ENCODE measurements at places on chromosomes 5 and 9. TPM values are rescaled to one million over a fixed set of nuclear protein-coding genes. Genes with fewer than 3 reads are reported as not detected.

The AMBP gene
- not detected for total RNA-seq

The RGS7BP gene
- not detected for total RNA-seq

The QRFP gene
- not detected for total RNA-seq

The DMRT3 gene
- not detected for total RNA-seq

The PCDHB12 gene
- not detected for total RNA-seq

The CARTPT gene
- not detected for total RNA-seq

The TYRP1 gene
- not detected for total RNA-seq

The AGXT2 gene
- not detected for total RNA-seq

The SMU1 gene
- total RNA-seq: 31.6 TPM

GRCh38 chr9:90124961-90125360 lies 517.7 kb downstream of the DIRAS2 start:
- no peak overlapping the region for H3K27ac ChIP-seq
- H3K36me3 ChIP-seq: no peaks in the 10 kb centered on the region
- no peak for DNase-seq
- no peaks in the 10 kb centered on the region for H3K27me3 ChIP-seq
- no peaks in the 10 kb centered on the region for H3K4me1 ChIP-seq

DNA sequence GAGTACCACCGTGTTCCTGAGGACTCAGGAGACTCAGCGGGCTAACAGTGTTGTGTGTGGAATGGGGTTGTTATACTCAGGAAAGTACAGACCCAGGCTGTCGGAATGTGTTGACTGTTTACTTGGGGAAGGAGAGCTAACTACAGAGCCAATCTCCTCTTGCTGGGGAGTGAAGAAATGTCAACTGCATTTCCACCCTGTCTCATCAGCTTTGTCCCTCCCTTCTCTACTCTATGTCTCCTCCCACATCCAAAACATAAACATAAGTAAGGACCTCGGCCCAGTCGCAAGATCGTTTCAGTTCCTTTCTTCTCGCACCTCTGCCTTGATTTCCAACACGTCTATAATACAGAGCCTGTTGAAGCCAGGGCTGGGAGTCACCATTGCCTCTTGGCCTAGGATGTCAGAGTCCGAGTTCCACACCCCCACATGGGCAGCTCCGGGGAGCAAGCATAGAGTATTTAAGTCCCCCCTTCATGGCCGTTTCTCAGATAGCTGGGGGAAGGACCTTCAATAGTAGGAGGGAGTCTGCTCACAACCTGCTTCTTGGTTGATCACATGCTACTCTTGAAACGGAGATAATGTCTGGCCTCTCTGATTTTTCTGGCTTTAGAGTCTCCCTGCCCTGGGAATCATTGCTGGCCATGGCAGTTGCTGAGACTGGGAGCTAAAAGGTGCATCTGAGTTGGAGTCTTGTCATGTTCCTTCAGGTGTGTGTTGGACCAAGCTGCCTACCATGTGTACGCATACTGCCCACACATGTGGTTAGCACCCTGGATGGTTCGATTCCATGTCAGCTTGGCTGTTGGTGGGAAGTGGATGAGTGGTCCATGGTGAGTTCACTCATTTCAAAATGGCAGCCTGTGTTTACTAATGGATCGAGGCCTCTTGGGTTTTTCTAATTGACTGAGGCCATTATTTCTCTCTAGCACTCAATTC lies 147.3 kb downstream of the MTX3 start:
- no peaks in the 10 kb centered on the region for H3K27me3 ChIP-seq
- no peak overlapping the region for H3K4me3 ChIP-seq
- H3K27ac ChIP-seq: no peak overlapping the region
- no peak for DNase-seq
- H3K4me1 ChIP-seq: no peaks in the 10 kb centered on the region

GRCh38 chr9:113673726-113674125 lies 202.4 kb upstream of the ZNF618 start:
- H3K36me3 ChIP-seq: no peaks in the 10 kb centered on the region
- H3K27me3 ChIP-seq: no peaks in the 10 kb centered on the region
- H3K4me3 ChIP-seq: no peak overlapping the region
- no peak overlapping the region for H3K27ac ChIP-seq

DNA sequence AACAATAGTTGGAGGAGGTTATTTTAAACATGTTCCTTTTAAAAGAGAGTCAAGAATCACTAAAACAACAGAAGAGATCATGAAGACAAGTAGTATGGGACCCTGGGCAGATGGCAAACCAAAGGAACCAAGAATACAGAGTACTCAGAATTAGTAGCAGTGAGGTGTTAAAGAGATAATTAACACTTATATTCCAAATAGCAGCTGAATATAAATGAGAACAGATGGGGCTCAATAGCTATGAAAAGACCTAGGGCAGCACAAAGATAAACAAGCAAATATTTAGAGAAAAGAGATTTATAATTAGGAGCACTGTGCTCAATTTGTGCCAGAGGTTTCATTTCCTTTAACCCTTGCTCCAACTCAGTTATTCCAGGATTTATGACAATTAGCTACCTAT lies 159.1 kb downstream of the FAM114A2 start:
- no peak for DNase-seq
- H3K4me3 ChIP-seq: no peak overlapping the region
- H3K36me3 ChIP-seq: no peaks in the 10 kb centered on the region
- no peak overlapping the region for H3K27ac ChIP-seq

DNA sequence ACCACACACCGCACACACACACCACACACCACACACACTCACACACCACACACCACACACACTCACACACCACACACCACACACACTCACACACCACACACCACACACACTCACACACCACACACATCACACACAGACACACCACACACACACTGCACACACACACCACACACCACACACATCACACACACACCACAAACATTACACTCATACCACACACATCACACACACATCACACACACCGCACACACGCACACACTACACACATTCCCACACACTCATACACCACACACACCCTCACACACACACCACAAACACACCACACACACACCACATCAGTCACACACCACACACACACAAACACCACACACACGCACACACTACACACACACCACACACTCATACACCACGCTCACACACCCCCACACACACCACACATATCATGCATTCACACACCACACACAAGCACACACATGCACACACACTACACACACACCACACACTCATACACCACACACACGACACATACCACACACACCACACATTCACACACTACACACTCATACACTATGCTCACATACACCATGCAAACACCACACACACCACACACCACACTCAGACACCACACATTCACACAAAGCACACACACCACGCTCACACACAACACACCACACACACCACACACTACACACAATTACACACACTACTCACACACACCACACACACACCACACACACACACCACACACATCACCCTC lies 1.1 kb upstream of the UBE2QL1 start:
- H3K4me1 ChIP-seq: peaks cover 5% of the 10 kb centered on the region
- no peak for DNase-seq
- H3K27me3 ChIP-seq: peaks cover 24% of the 10 kb centered on the region
- no peak overlapping the region for H3K27ac ChIP-seq

DNA sequence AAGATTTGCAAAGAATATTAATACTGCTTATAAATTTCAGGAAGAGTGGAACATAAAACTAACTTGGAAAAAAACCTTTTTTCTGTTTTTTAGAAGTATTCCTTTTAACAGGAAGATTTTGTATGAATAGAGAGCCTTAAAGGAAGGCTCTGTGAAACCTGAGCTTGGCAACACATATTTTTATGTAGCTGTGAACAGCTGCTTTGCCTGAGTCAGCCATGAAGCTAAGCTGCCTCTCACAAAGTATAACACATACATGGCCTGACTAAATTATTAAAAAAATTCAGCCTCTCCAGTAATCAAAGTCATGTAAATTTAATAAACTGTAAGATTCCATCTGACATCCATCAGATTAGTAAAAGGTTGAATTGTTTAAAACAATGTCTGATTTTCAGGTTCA lies 547.5 kb downstream of the ELAVL2 start:
- H3K36me3 ChIP-seq: no peaks in the 10 kb centered on the region
- no peak for DNase-seq
- no peak overlapping the region for H3K4me3 ChIP-seq
- H3K4me1 ChIP-seq: no peaks in the 10 kb centered on the region
- H3K27ac ChIP-seq: no peak overlapping the region
- H3K27me3 ChIP-seq: no peaks in the 10 kb centered on the region

- H3K27ac ChIP-seq: no peak overlapping the region
- no peak for DNase-seq
- H3K4me1 ChIP-seq: no peaks in the 10 kb centered on the region
- no peaks in the 10 kb centered on the region for H3K27me3 ChIP-seq
- H3K4me3 ChIP-seq: no peak overlapping the region
- H3K36me3 ChIP-seq: no peaks in the 10 kb centered on the region
Observed at GRCh38 chr5:38023371-38023770, 183.5 kb upstream of the GDNF start.

DNA sequence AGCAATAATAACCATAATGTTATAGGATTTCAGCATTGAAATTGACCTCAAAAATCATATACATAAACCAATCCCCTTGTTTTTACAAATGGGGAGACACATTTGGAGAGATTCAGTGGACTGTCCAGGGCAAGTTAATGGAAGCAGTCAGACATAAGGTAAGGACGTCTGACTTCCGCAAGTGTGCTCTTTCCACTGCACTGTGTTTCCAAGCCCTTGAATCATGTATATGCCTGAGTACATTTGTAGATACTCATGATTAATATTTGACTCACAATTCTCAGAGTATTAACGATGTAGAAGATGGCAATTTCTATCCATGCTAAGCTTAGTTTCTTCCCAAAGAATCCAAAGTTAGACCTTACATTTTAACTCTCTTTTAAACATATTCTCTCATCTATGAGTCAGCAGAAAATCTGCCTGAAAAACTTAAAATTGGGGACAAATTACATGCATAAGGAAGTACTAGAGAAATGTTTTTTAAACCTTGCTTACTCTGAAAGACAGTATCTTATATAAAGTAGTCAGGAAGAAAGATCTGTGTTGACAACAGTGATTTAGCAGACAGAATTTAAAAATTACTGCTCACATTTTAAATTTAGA lies 165.3 kb downstream of the NFIB start:
- no peak for DNase-seq
- no peak overlapping the region for H3K4me3 ChIP-seq
- no peaks in the 10 kb centered on the region for H3K36me3 ChIP-seq

GRCh38 chr9:18770131-18770908 lies 262.7 kb downstream of the SAXO1 start:
- no peak overlapping the region for H3K27ac ChIP-seq
- H3K36me3 ChIP-seq: no peaks in the 10 kb centered on the region
- no peaks in the 10 kb centered on the region for H3K27me3 ChIP-seq

DNA sequence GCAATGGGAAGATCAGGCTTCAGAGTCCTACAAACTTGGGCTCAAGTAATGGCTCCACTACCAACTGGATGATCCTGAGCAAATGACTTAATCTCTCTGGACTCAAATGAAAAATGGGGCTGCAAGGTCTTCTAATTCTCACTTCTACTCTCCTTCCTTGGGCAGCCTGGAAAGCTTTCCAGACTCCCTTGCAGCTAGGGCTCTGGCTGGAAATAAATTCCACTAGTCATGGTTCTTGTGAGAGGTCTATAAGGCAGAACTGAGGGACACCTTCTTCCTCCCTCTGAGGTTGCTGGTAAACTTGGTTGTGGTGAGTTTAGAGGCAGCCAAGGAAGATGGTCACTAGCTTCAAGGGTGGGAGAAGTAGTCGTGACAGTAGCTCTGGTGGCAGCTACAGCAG lies 18.6 kb downstream of the DCANP1 start:
- H3K27me3 ChIP-seq: peaks cover 6% of the 10 kb centered on the region
- no peak for DNase-seq
- no peaks in the 10 kb centered on the region for H3K36me3 ChIP-seq
- H3K27ac ChIP-seq: no peak overlapping the region
- H3K4me1 ChIP-seq: no peaks in the 10 kb centered on the region

DNA sequence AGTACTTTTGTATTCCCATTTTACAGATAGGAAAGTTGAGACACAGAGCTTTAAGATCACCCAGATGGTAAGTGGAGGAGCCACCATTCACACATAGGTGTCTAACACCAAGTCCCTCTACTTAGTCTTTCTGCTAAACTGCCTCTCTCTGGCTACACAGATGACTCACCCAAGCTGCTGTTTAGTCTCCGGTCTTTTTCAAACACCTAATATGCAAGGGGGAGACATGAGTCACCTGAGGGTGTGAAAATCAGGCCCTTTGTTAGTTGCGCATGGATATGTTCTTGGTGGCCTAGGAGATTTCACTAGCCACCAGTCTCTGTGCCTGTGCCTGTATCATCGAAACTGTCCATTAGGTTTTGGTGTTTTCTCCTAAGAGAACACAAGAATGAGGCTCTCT lies 117.8 kb downstream of the MAST4 start:
- H3K27ac ChIP-seq: no peak overlapping the region
- no peaks in the 10 kb centered on the region for H3K27me3 ChIP-seq
- H3K4me3 ChIP-seq: no peak overlapping the region

GRCh38 chr5:74192606-74193299 lies 447.8 kb downstream of the ENC1 start:
- H3K27ac ChIP-seq: no peak overlapping the region
- H3K36me3 ChIP-seq: no peaks in the 10 kb centered on the region
- no peaks in the 10 kb centered on the region for H3K4me1 ChIP-seq
- H3K27me3 ChIP-seq: no peaks in the 10 kb centered on the region
- DNase-seq: no peak
- no peak overlapping the region for H3K4me3 ChIP-seq

DNA sequence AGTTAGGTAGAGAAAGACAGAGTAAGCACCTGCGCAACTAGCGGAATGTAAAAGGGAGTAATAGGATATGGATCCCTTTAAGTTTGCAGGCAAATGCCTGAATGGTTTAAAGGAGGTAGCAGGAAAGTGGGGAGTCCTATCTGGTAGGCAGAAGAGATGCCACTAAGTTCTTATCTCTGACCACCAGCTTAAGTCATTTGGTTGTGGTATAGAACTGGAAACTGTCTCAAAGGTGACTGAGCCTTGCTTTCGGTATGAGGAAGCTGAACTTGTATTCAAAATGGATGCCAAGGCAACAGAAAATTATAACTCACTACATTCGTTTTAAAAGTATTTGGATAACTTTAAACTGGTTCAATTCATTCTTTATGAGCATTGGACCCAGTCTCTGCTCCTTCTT lies 475.6 kb downstream of the DMRTA1 start:
- no peaks in the 10 kb centered on the region for H3K36me3 ChIP-seq
- H3K4me1 ChIP-seq: no peaks in the 10 kb centered on the region
- H3K4me3 ChIP-seq: no peak overlapping the region
- no peak overlapping the region for H3K27ac ChIP-seq
- H3K27me3 ChIP-seq: no peaks in the 10 kb centered on the region

- no peak overlapping the region for H3K4me3 ChIP-seq
- H3K36me3 ChIP-seq: peaks cover 3% of the 10 kb centered on the region
- DNase-seq: no peak
- H3K27ac ChIP-seq: no peak overlapping the region
Observed at GRCh38 chr9:6805532-6805931, 47.8 kb downstream of the KDM4C start.

Measured in CD4-positive, alpha-beta memory T cell (primary cell).